ENCODE measurements at places on chromosomes 11 and 22. TPM values are rescaled to one million over a fixed set of nuclear protein-coding genes. Genes with fewer than 3 reads are reported as not detected.

The OR52E8 gene
- total RNA-seq: not detected

The OR8H1 gene
- total RNA-seq: not detected

The ART5 gene
- not detected for total RNA-seq

The SMTNL1 gene
- not detected for total RNA-seq

The GTPBP1 gene
- total RNA-seq: 35.2 TPM

Data from subcutaneous adipose tissue (tissue), 4 donors.